Activated CD4-positive, alpha-beta T cell treated with anti-CD3 and anti-CD28 coated beads, Interleukin-2, amount 10 ng/mL, durations not matched to agents 7 days and 5 days (primary cell): ENCODE measurements at places on chromosomes 12 and 14.
A peak's percentile ranks its signal among the peaks of the same experiment; 100 is the strongest.

DNA sequence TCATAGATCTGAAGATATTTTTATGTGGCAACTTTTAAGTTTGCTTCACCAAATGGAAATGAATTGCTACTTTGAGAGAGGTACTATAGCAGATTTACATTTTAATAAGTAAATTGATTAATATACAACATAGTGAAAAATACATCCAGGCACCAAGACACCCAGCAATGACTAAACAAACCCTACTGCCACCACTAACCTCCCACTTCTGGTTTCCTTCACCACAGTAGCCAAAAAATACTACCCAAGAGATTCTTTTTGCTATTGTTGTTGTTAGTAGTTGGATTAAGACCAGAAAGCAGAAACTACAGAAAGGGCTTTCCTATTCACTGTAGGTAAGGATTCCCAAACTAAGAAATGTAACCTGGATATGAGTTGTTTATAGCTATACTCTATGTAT is 54.1 kb downstream of the COCH start:
- DNase-seq, result no peak

DNA sequence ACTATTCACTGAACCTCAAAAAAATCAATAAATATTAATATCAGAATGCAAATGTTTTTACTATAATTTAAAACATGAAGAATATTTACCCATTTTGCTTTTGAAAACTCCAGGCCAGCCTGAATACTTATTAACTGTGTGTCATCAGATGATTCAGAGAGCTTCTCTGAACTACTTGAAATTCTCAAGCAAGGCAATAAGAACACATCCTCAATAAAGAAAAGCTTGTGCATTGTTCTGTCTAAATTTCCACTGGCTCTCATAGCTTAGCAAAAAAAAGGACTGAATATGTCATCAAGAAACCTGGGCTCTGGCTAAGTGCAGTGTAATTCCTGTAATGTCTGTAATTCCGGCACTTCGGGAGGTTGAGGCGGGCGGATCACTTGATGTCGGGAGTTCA is 194.1 kb downstream of the BTG1 start:
- no peak for DNase-seq

- peak; percentile 80 for DNase-seq
Measured at GRCh38 chr12:96445691-96446583, 43.4 kb upstream of the CFAP54 start.

DNA sequence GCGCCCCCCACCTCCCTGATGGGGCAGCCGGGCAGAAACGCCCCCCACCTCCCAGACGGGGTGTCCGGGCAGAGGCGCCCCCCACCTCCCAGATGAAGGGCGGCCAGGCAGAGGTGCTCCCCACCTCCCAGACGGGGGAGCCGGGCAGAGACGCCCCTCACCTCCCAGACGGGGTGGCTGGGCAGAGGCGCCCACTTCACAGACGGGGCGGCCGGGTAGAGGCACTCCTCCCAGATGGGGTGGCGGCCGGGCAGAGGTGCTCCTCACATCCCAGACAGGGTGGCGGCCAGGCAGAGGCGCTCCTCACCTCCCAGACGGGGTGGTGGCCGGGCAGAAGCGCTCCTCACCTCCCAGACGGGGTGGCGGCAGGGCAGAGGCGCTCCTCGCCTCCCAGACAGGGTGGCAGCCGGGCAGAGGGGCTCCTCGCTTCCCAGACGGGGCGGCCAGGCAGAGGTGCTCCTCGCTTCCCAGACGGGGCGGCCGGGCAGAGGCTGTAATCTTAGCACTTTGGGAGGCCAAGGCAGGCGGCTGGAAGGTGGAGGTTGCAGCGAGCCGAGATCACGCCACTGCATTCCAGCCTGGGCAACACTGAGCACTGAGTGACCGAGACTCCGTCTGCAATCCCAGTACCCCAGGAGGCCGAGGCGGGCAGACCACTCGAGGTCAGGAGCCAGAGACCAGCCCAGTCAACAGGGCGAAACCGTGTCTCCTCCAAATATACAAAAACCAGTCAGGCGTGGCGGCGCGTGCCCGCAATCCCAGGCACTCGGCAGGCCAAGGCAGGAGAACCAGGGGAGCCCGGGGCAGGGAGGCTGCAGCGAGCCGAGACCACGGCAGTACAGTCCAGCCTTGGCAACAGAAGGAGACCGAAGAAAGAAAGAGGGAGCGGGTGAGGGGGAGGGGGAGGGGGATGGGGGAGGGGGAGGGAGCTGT is 12.9 kb upstream of the PXN start:
- no peak for DNase-seq

- DNase-seq, result no peak
Measured at GRCh38 chr12:68131867-68132414, 27.6 kb downstream of the IFNG start.

DNA sequence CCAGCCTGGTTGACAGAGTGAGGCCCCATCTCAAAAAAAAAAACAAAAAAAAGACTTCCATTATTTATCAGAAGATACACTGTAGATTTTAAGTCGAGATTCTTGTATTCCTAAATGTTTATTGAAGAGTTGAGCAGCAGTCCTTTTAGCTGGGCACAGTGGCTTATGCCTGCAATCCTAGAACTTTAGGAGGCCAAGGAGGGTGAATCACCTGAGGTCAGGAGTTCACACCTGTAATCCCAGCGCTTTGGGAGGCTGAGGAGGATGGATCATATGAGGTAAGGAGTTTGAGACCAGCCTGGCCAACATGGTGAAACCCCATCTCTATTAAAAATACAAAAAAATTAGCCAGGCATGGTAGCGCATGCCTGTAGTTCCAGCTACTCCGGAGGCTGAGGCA is 57.6 kb downstream of the HEATR5A start:
- no peak for DNase-seq

GRCh38 chr12:4603421-4603820 is 41.4 kb downstream of the DYRK4 start:
- no peak for DNase-seq

- DNase-seq, result no peak
Measured at GRCh38 chr14:55901291-55901690, 216.9 kb upstream of the PELI2 start.

- peak; percentile 16 for DNase-seq
Measured at GRCh38 chr12:58443273-58443980, 476.9 kb downstream of the LRIG3 start.

DNA sequence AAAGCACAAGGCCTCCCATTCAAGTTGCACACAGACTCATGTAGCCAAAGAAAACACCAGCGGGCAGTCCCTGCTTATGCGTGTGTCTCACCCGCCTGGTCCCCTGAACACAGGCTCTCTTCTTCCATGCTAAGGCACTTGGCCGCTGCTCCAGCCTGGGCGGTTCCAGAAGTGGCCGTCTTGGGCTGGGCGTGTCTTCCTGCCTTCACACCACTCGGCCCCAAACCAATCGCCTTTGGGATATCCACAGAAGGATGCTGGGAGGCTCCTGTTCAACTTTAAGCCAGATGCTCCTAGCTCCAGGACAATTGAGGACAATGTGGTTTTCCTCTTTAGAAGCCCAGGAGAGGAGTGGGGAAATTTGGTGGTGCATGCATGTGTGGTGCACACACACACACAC is 2.2 kb downstream of the SCARB1 start:
- DNase-seq, result no peak

DNA sequence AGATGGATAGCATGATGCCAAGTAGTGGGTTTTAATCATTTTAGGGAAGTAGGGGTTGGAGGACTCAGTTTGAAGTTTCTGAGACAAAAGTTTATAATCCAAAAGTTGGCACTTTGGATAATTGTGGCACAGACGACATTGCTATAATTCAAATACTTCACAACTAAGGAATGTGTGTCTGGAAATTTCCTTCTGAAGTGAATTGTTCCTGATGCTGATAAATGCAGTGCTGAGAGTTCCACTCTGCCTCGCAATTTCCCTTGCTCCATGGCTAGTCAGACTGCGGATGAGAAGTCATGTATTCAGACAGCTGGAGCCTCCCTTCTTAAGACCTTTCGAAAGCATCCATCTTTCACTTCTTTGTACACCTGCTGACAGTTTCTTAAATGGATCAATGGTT is 393.3 kb upstream of the PRICKLE1 start:
- no peak for DNase-seq

GRCh38 chr12:24081092-24081529 is 131.6 kb upstream of the SOX5 start:
- DNase-seq, result no peak
